ENCODE measurements at places on chromosomes 12 and 14.

- peak; percentile 58 for DNase-seq
Observed at GRCh38 chr12:2288001-2288400, 235.2 kb downstream of the CACNA1C start.

- DNase-seq: no peak
Observed at GRCh38 chr12:91991399-91992187, 154.1 kb downstream of the BTG1 start.

DNA sequence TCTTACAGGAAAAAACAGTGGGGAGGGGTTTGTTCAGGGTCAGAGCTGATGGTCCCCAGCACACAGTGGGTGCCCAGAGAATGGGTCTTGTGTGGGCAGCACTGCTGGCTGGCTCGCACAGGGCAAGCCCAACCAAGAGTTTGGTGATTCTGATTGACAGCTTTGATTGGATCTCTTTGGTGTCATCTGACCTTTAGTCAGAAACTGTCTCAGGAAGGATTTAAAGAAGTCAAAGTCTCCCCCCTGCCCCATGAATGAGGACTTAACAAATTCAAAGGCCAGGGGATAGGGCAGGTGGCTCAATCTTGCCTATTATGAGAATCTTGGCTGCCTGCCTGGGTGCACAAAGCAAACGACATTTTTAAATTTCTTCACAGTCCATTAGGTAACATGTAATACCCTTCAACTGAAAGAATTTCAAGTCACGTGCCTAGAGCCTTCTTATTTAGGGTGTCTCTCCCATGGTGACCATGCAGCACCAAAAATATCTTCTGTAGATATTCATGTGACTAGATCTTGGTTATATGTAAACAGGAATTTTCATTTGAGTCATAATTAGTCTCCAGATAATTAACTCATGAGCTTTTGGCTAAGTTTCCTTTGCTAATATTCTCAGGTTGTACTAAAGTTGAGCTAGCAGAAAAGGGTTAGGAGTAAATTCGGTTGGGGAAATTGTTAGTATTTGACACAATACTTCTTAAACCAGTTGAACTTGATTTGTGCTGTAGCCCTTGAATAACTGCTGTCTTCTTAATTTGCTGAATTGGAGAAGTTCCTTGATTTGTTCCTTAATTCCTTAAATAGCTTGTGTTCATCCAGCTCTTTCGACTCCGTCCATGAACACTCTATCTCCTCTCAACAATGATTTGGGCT lies 54.5 kb upstream of the HECTD1 start:
- DNase-seq: peak; percentile 63

GRCh38 chr12:66017736-66018135 lies 112.8 kb downstream of the LLPH start:
- no peak for DNase-seq

DNA sequence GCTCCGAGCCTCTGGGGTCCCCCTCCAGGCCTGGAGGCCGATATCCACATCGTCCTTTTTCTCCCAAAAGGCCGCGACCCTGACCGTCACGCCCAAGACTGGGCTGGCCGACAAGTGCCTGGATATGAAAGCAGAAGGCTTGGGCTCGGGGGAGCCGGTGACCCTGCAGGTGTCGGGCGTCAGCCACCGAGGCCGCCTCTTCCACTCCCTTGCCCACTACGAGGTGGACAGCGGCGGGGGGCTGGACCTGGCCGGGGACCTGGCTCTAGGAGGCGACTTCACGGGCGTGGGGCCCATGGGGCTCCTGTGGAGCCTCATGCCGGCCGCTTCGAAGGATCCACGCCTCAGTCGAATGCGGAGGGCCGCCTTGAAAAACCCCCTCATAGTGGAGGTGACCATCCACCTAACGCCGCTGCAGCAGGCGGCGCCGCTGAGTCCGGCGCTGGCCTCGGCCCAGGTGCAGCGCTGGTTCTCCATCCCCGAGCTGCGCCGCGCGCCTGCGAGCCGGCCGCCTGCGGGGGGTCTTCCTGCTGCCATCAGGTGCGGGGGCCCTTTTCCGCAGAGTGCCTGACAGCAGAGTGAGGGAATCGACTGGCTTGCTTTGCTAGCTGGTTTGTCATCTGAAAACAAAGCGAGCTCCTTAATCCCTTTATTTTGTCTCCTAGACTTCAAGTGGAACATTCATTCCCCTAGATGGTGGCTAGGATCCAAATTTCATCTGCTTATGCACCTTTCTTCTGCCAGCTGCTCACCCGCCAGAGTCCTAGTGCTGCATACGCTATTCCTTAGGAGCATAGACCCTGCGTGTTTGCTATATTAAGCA lies 10.6 kb upstream of the DNAL1 start:
- DNase-seq: no peak

DNA sequence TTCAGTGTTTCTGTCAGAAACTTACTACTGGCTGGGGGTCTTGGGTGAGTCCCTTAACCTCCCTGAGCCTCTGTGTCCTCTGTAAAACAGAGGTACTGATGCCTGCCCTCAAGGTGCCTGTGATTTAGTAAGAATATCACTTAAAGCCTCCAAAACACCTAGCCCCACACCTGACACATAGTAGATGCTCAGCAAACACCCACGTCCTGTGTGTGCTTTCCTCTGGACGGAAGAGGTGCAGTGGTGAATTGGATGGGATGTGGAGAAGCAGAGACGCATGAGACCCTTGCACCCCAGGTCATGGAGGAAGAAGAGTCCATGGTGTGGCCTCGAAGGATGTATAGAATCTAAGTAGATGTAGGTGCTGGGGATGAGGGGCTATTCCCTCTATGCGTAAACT lies 110.6 kb downstream of the LGMN start:
- DNase-seq: no peak

GRCh38 chr14:28757786-28758185 lies 8.8 kb upstream of the FOXG1 start:
- DNase-seq: no peak

DNA sequence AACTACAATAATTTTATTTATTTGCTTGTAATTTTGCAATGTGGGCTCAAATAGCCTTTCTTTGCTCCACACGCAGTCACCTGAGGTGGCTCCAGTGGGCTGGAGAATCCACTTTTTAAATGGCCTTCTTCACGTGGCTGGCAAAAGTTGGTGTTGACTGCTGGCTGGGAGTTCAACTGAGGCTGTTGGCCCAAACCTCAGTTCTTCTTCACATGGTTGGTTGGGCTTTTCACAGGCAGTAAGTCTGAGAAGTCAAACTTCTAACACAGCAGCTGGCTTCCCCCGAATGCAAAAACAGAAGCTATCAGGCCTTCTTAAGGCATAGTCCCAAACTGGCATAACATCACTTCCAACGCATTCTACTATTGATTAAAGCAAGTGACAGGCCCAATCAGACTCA lies 2.1 kb upstream of the OXA1L start:
- no peak for DNase-seq

DNA sequence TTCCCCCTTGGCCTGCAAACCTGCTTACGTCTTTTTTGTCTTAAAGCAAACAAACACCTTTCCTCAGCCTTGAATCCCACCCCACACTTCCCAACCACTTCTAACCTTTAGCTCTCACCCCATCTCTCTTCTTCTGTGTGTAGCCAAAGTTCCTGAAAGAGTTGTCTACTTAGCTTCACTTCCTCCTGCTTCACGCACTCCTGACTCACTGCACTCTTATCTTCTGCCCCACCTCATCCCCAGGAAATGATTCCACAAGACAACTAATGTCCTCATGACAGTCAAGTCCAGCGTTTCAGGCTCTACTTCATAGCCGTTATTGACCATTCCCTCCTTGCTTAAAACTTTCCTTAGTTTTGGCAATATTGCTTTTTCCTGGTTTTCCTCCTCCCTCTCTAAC lies 22.4 kb downstream of the EIF2B2 start:
- DNase-seq: no peak

- DNase-seq: no peak
Observed at GRCh38 chr12:12353807-12354206, 3.1 kb upstream of the BORCS5 start.

DNA sequence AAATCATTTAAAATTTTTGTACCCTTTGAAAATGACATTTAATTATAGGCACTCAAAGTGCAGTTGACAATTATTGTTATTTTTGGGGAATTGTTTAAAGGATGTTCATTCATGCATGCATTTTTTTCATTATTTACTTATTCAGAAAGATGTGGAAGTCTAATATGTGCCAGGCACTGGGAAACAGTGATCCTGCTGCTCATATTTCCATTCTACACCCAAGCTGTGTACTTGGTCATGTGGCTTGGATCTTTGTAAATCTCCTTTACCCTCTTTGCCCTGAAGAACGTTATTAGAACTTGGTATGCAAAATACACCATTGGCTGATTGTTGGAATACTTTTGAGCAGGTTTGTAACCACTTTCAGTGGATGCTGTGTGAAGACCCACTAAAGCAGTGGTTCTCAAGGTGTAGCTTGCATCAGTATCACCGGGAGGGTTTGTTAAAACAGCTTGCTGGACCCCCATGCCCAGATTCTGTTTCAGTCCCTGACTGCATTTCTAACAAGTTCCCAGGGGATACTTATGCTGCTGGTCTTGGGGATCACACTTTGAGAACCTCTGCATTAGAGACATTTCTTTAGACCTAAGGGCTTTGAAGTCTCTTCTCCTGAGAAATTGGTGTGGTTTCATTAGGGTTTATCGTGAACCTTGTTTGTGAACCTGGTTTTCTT lies 47.5 kb downstream of the PRKCH start:
- DNase-seq: no peak

- no peak for DNase-seq
Observed at GRCh38 chr12:10211101-10211939, 1.4 kb upstream of the GABARAPL1 start.

DNA sequence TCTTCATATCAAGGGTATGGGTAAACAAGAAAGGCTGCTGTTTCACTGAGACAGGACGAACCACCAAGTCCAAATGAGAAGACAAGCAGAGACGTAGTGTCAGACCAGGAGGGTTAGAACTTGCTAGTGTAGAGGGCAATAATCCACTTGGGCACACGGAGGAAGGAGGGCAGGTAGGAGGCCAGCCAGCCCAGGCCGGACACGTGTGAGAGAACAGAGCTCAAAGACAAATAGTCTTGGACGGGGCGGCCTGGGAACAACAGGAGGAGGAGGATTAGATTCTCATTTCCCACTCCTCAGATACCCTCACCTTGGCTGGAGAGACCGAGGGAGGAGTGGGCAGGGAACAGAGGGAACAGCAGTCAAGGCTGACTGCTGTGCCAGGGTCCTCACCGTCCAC lies 8.8 kb downstream of the DHRS1 start:
- no peak for DNase-seq

DNA sequence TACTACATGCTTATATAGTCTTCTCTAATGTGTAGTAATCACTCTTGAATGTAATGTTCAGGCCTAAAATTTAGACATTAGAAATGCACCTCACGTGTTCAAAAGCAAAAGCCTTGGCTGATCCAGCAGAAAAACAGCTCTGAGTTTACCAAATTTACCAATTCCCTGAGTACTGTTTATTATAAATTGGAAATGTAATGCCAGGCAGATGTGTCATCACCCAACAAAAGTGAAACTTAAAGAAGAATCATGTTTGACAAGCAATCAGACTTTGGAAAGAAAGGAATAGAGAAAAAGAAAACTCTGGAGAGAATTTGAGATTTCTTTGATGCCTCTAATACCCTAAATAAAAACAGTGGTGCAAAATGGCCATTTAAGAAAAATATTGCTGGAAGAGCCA lies 26.5 kb upstream of the STRAP start:
- no peak for DNase-seq

- DNase-seq: no peak
Observed at GRCh38 chr12:120761519-120761934, 35.9 kb downstream of the ACADS start.

- DNase-seq: no peak
Observed at GRCh38 chr12:45324391-45324790, 108.5 kb downstream of the ANO6 start.

GRCh38 chr14:33542338-33543287 lies 408.3 kb downstream of the EGLN3 start:
- no peak for DNase-seq

- no peak for DNase-seq
Observed at GRCh38 chr12:107349008-107349747, 255.8 kb upstream of the CRY1 start.

GRCh38 chr14:39122330-39123138 lies 8.4 kb downstream of the GEMIN2 start:
- DNase-seq: no peak

- no peak for DNase-seq
Observed at GRCh38 chr12:2759733-2760132, 35.0 kb upstream of the FKBP4 start.

DNA sequence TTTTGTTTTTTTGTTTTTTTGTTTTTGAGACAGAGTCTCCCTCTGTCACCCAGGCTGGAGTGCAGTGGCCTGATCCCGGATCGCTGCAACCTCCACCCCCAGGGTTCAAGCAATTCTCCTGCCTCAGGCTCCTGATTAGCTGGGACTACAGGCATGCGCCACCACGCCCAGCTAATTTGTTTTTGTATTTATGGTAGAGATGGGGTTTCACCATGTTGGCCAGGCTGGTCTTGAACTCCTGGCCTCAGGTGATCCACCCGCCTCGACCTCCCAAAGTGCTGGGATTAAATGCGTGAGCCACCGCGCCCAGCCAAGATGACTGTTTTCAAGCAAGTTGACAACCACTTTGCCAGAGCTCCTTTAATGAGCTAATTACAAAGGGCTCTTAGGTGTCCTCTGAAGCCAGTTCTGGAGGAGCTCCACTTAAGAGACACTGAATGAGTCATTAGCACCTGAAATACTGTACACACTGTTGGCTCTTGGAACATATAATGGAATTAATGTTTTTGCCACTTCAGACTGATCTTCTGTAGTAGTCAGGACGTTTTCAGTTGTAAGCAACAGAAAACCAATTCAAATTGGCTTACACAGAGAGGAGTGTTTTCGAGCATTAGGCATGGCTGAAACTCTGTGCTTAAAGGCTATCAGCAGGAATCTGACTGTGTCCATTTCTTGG lies 55.4 kb upstream of the MED13L start:
- DNase-seq: no peak

DNA sequence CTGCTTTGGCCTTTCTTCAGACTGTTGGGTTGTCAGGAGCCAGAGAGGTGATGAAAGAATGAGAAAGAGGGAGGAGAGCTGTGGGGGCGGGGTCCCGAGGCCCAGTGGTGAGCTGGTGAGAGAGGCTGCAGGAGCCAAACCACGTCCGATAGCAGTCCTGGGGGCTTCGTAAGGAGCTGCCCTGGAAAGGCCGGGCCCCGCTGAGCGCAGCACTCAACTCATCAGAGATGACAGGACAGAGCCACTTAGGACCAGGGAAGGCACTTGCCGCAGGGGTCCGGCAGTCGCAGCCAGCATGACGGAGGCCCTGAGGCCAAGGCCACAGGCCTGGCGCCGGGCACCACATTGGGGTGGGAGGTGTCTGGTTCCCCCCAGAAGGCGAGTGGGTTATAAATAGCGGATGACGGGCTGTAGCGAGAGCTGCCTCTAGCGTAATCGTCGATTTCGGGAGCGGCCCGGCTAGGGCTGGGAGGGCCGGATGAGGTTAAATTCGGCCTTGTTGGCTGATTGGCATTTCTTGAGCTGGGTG lies 179.0 kb downstream of the TSPAN9 start:
- no peak for DNase-seq

Measured in AML-193 (cell line).